ENCODE measurements at places on chromosomes 2 and 18.

DNA sequence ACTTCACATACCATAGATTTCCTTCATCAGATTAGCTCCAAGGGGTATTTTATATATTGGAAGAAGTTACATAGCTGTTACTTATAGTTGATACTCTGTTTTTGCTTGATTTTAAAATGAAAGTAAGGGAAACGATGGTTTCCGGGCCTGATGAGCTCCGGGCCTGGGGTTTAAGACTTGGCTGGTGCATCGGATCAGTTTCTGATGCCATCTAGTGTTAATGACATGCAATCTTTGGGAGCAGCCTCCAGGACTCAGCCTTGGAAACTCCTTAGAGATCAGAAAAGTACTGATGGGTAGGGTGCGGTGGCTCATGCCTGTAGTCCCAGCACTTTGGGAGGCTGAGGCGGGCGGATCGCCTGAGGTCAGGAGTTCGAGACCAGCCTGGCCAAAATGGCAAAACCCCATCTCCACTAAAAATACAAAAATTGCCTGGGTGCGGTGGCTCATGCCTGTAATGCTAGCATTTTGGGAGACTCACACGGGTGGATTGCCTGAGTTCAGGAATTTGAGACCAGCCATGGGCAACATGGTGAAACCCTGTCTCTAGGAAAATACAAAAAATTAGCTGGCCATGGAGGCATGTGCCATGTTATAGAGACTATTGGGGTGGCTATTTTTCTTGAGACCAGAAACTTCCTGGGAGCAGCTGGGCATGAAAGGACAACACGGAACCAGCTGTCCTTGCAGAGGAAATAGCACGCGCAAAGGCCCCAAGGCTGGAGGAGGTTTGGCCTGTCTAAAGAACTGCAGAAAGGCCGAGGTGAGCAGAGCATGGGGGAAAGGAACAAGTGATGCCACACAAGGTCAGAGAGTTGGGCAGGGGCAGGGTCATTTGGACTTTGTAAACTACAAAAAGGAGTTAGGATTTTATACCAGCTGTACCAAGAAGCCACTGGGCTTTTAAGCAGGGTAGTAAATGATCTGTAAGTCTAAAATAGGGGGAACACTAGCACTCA is 46.9 kb upstream of the CNOT11 start:
- DNase-seq, result peak; percentile 78

DNA sequence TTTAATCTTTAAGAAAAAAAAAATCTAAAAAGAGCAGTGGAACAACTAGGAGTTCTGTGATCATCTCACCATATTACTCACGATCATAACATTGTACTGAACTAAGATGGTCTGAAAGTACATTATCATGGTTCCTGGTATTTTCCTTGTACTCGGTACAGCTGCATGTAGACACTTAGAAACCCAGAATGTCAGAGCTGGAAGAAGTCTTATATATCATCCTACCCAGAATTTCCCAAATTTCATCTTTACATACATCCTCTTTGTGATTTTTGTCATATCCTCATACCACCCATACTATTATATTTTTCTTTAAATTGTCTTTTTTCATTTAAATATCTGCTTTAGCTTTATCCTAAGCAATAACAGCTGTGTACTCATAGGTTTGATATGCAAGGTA is 12.4 kb upstream of the ST3GAL5 start:
- no peak for DNase-seq

GRCh38 chr2:236176951-236177350 is 8.8 kb upstream of the GBX2 start:
- no peak for DNase-seq

DNA sequence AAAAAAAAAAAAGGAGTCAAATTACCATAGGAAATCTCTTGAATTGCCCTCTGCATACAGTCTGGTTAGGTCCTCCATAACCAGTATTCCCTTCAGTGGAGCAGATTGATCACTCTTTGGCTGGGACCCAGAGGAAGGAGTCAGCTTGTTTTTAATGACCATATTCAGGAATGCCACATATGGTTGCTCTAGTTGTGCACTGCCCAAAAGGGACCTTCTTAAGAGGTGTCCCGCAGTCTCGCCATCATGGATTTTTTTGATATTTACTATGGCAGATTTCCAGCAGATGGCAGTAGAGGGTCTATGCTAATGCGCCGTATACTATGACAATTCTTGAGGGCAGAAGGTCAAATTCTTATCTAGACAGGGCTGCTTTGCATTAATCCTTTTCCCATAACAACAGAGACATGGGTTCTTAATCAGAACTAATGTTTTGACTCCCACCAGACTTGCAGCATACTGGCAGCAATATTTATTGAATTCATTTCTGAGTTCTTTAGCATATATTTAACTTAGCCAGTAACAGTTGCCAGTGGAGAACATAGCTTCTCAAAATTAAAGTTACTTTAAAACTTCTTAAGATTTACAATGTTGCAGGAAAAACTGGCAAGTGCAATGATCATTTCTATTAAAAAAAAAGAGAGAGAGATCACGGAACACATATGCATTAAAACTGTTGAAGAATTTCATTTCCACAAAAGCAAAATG is 31.8 kb upstream of the INPP4A start:
- DNase-seq, result peak; percentile 86

DNA sequence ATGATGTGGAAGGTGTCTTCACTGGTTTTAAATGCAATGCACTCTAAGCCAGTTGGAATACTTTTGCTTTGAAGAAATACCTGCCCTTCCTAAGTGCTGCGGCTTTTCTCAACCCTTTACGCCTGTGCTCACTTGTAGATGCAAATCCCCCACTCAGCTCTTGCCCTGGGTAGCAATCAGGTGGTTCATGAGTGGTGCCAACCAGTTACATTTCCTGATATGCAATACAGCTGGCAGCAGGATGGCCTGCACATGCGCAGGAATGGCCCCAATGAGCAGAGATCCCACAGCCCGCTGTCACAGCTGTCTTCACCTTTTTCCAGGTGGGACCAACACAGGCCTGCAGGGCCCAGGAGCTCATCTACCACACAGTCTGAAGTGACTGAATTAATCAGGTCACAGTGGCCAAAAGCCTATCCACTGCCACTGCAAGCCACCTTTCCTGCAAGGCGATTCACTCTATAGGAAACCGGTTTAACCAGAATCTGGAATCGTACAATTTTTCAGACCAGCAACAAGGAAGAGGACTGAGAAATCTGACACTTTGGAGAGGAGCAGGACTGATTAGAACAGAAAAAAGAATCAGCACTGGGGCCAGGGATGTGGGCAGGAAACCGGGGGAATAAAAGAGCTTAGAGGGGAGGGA is 247.8 kb downstream of the MYT1L start:
- no peak for DNase-seq

GRCh38 chr2:188085421-188085820 is 206.3 kb upstream of the GULP1 start:
- no peak for DNase-seq

DNA sequence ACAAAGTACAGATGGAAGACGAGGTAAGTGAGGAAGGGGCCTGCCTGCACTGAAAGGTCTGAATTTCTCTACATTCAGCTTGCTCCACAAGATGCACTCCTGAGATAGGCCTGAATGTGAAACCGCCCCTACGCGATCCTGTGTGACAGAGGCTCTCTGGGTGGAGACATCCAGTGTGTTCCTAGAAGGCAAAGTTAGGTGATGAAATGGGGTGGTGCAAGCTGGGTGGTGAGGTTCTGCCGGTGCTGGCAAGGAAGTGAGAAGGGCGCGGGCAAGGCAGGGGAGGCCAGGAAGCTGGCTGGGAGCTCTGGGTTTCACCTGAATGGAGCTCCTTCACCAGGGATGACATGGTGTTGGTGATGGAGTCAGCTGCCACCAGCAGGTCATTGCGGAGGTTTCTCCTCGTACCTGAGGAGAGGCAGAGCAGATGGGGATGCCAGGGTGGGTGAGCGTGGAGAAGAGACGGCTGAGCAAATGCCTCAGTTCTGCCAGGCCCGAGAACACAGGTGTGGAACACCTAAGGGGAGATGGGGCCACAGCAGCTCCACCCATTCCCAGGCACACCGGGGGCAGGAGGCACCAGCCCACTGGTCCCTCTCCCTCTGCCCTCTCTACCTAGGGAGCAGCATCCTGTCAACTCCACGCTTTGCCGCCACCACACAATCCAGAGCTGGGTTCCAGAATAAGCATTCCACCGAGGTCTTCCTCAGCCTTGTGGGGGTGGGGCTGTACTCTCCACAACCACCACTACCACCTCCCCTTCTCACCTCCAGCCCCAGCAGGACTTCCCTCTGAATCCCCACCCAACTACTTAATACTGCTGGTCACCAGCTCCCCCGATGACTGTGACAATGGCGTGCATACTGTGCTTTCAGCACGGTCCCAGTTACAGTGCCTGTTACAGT is 45.5 kb upstream of the DNMT3A start:
- DNase-seq, result no peak

DNA sequence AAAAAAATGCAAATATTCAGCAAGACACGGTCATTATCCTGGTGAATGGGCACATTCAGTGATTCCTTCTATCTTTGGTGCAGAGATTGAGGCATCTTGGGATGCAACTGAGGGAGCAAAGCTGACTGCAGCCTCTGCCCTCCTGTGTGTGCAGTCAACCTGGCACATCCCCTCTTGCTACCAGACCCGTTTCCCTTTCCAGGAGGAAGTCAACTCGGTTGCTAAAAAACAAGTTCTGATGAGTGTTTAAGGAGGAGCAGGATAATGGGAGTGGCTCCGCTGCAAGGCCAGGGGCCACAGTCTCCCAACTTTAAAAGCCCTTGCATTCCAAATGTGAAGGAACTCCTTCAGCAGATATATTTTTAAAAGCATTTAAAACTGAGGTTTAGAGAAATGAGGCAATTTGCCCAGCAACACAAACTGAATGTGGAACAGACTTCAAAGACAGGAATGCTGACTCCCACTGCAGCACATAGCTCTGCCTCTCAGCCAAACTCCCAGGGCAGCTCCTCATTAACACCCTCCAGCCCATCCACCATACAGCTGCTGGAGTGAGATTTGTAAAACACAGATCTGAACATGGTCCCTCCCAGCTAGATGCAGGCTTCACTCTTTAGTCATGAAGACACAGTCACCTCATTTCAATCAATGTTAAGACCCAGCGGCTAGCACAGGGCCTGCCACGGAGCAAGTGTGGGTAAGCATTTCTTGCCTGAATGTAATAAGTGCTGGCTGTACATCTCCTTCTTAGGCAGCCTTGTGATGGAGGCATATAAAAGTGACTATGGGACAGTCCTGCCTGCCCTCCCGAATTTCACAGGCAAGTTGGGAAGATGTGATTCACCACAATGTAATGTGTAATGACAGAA is 54.3 kb downstream of the VSNL1 start:
- no peak for DNase-seq

DNA sequence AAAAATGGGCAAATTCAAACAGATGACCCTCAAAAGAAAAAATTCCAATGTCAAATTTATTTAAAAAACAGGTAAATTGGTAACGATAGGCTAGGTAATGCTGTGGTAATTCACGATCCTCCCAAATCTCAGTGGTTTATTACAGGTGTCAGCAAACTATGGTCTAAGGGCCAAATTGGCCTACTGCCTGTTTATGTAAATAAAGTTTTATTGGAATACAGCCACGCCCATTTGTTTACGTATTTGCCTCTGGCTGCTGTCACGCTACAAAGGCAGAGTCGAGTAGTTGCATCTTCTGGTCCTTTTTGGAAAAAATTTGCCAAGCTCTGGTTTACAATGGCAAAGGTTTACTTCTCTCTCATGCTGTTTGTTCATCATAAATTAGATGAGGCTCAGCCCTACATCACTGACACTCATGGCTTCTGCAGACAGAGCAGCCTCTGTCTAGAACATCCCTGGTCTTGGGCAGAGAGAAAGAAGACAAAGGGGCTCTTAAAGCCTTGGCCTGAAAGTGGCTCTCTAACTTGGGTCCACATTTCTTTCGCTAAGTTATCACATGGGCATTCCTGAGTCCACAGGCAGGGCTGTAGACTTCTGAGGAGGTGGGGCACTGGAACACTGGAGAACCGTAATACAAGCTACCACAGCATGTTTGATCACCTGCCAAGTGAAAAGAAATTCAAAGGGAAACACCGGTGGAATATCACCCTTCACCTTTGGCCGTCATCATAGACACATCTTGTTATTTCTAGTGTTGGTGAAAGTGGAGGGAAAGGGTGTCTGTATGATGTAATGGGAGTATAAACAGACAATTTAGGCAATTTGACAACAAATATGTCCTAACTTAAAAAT is 34.8 kb downstream of the SP110 start:
- DNase-seq, result no peak

GRCh38 chr2:147548451-147548850 is 296.4 kb upstream of the ACVR2A start:
- DNase-seq, result no peak

DNA sequence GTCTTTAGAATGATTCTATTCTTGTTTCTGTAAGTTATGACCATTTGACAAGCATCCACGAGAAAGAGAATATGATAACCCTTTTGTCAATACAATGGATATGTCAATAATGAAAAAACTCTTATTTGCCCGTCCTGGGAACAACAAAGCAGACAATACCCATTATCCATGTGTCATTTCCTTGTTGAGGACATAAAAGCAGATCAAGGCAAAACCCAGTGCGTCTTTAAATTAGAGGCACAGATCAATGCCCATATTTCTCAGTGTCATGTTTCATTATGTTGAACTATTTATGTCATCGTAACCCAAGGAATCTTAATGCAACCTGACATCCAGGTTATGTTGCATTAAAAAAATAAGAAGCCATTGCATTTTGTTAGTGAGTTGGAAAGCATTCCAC is 365.0 kb upstream of the CELF4 start:
- no peak for DNase-seq

DNA sequence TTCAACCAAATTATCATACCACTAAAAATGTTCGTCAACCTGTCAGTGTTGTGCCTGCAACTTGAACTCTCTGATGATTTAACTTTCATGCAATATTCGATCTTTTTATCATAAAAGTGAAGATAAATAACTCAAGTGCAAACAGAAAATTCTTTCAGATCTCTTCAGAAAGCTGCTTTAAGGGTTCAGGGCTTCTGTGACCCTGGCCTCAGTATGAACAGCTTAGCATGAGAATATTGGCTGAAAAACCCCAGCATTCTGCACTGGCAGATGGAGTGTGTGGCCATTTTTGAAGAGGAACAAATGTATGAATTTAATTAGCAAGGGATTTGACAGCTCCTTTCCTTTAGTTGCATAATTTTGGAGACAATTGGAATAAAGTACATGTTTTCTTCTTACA is 851.4 kb upstream of the SOX11 start:
- DNase-seq, result peak; percentile 80

- no peak for DNase-seq
These were observed 54.1 kb downstream of the DYSF start for GRCh38 chr2:71507476-71507875.

DNA sequence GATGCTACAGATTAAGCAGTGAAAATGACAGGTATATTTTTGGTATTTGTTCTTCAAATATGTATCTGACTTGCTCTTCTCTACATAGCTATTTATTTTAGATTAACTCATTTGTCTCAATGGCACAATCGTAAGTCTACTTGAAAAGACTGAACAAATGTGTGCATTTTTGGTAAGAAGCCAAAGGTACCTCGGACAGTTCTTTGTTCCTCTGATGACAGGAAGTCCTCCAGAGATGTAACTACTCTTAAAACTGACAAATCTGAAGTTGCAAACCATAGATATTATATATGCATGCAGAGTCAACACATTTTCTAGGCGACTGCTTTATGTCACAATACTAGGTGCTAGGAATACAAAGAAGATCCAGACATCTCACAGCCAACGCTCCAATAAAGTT is 36.7 kb downstream of the NDUFAF7 start:
- DNase-seq, result no peak
